ENCODE measurements at places on chromosomes 3 and 15. TPM values are rescaled to one million over a fixed set of nuclear protein-coding genes. Genes with fewer than 3 reads are reported as not detected.

Gene TMEM212
- not detected for total RNA-seq

Gene C3orf38
- total RNA-seq = 29.1 TPM

Gene IMPG2
- 0.22 TPM for total RNA-seq

Gene GRM2
- 0.40 TPM for total RNA-seq

Gene PDCD7
- 29.6 TPM for total RNA-seq

Gene GNB4
- 67.3 TPM for total RNA-seq

Gene GOLGB1
- total RNA-seq = 73.4 TPM

Gene ESYT3
- total RNA-seq = 12.6 TPM

Gene CELF6
- 3.3 TPM for total RNA-seq

Gene SERPINI1
- 10.4 TPM for total RNA-seq

Gene C3orf22
- not detected for total RNA-seq

Gene TMC3
- 0.13 TPM for total RNA-seq

Gene IL12A
- total RNA-seq = 0.53 TPM

Gene GPR149
- total RNA-seq = not detected

Gene HMCES
- 36.6 TPM for total RNA-seq

Gene ITIH1
- not detected for total RNA-seq

Gene KLF15
- 22.7 TPM for total RNA-seq

Gene NLGN1
- total RNA-seq = 26.0 TPM

Gene SCAMP5
- 7.6 TPM for total RNA-seq

Gene VIPR1
- 5.8 TPM for total RNA-seq

Gene GP9
- total RNA-seq = 0.53 TPM

Gene PARP16
- total RNA-seq = 13.6 TPM

Gene CCR3
- not detected for total RNA-seq

Gene TIPIN
- 10.0 TPM for total RNA-seq

Gene MESP1
- total RNA-seq = 2.1 TPM
